ENCODE measurements at places on chromosomes 12 and 14.
A peak's percentile ranks its signal among the peaks of the same experiment; 100 is the strongest.

GRCh38 chr14:71554323-71554722, 377.9 kb upstream of the RGS6 start:
- DNase-seq = no peak

- DNase-seq = no peak
Measured at GRCh38 chr14:100290607-100291304, 15.5 kb downstream of the SLC25A29 start.

GRCh38 chr14:59482541-59483331, 1.5 kb downstream of the L3HYPDH start:
- peak; percentile 96 for DNase-seq

- no peak for DNase-seq
Measured at GRCh38 chr14:68979722-68980451, 785 bp upstream of the ACTN1 start.

GRCh38 chr12:131603106-131603938, 107.6 kb upstream of the SFSWAP start:
- no peak for DNase-seq

GRCh38 chr12:56338308-56339157, at the start of gene IL23A:
Gene IL23A, plus strand, starts transcription at chr12:56338884. Its CDS starts 161 bp downstream, at chr12:56339045.
- no peak for DNase-seq

GRCh38 chr14:65720743-65721142, 308.2 kb downstream of the FUT8 start:
- DNase-seq = no peak

DNA sequence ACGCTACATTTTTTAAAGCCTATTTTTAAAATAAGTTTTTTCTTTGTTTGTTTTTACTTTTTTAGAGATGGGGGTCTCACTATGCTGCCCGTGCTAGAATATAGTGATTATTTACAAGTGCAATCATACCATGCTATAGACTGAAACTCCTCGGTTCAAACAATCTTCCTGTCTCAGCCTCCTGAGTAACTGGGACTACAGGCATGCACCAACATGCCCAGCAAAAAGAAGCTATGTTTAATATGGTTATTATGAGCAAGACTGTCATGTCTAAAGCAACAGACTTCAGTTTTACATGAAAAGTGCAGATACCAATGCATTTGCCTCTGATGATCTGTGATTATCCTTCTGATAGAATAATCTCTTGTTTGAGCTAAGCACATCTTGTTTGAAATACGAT, 45.6 kb upstream of the SGPP1 start:
- DNase-seq = no peak

DNA sequence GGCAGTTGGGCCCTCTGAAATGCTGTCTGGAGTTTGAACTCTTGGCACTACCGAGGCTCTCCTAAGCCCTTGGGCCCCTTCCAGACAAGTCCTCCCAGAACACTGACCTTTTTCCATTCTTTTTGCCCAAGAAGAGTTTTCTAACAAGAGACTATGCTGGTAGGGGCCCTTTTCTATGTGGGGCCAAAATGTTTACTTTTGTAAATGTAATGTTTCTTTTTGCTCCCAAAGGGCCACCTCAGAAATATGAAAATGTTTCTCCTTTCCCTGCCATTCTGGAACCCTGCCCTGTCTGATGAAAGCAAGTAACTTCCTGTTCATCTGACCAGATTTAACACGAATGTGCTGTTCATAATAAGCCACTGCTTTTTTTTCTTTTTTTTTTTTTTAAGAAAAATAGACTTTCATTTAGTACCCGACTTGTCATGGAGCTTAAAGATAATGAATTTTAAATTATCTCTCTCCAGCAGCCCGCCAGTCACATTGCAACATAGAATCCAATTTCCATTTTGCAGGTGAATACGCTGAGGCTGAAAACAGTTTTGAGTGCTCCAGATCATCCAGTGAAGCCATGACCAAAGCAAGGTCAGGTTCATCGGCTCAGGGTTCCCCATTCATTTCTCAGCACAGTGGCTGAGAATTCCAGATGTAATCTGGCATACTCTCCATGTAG, 169.9 kb downstream of the DPF3 start:
- peak; percentile 84 for DNase-seq

DNA sequence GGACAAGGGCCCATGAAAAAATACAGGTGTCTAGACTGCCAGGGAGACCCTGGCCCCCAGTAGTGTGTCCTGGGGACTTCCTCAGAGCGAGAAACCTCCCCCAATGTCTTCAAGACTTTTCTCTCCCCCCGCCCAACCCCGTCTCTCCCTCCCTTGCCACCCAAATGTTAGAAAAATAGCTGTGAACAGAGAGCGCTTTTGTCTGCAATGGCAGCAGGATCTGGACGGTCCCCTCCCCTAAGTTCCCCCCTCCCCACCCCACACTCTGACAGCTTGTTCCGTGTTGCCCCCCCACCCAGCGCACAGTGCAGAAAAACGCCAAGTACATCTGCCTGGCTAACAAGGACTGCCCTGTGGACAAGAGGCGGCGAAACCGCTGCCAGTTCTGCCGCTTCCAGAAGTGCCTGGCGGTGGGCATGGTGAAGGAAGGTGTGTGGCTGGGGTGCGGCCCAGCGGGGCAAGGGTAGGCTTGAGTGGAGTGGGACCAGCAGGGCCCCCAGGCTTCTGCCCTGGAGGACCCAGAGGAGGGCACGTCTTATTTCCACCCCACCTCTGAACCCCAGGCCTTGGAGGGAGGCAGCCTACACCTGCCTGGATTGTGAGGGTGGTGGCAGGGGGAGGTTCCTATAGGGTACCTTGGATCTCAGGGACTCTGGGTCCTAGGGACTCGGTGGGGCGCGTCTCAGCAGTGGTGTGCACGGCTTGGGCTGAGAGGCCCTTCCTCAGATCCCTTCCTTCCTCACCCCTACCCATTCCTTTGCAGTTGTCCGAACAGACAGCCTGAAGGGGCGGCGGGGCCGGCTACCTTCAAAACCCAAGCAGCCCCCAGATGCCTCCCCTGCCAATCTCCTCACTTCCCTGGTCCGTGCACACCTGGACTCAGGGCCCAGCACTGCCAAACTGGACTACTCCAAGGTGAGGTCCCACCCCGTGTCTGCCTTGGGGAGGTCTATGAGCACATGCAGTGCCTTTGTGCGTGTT, 4.8 kb downstream of the NR4A1 start:
- no peak for DNase-seq

Data from fibroblast of skin of scalp (primary cell).